ENCODE measurements at places on chromosomes 3 and 15.

GRCh38 chr3:57986261-57986660 lies 22.0 kb upstream of the FLNB start:
- DNase-seq = no peak

DNA sequence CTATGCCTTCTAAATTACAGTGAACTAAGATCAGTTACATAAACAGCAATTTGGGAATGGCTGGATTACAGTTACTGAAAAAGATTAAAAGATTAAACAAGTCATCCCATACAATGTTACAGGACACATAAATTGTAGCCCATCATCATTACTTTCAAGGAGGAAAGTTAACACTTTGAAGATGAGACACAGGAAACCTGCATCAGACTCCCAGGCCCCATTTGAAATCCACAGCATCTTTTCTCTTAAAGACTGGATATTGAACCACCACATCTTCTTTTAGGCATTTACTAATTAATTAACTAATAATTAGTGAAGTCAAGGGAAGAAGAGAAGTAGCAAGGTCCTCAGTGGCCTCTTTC lies 170.2 kb downstream of the PLCL2 start:
- no peak for DNase-seq

DNA sequence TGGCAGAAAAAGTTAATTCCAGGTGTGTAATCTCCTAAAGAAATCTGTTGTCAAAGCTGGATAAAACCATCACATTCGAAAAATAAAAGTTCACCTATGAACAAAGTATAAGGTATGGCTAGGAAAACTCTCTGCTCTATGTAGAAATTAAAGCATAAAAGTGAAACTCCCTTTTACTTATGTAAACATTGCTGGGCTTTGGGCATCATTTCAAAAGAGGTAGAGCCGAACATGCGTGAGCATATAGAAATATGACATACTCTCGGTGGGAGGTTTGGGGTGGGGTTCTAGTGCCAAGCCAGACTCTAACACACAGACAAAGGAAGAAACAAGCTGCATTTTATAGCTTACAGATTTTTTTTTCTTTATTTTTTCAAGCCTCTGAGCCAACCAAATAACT lies 306.8 kb upstream of the ATP11B start:
- no peak for DNase-seq

DNA sequence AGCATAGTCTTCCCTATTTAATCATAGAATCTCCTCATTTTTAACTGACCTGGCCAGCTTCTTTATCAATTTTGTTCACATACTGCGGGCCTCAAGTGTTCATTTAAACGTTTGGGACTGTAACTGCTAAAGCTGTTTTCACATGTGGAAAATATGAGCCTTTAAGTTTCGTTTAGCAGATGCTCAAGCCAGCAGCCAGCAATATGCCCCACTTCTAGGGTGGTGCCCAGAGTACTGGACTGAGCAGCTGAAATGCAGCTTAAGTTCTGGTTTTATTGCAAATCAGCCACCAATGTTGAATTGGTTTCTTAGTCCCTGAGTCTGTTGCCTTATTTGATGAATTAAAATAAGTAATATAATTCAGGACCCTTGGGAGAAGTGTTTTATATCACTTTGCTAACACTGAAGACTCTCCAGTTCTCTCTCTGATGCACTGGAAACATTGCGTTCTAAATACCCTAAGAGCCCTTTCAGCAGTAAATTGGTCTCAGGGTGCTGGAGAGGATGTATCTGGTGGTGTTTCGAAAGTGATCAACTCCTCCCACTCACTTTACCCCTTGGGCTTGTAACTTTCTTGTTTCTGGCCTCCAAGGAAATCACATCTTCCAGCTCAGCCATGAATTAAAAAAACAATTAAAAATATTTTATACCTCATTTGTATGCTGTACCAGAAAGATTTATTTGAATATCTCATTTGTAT lies 61.7 kb downstream of the B3GALNT1 start:
- no peak for DNase-seq

GRCh38 chr3:189172668-189173419 lies 1.1 kb downstream of the TPRG1 start:
- no peak for DNase-seq

GRCh38 chr3:113409676-113410075 lies 31.6 kb downstream of the CFAP44 start:
- no peak for DNase-seq

GRCh38 chr3:155938409-155938808 lies 68.0 kb downstream of the GMPS start:
- no peak for DNase-seq

DNA sequence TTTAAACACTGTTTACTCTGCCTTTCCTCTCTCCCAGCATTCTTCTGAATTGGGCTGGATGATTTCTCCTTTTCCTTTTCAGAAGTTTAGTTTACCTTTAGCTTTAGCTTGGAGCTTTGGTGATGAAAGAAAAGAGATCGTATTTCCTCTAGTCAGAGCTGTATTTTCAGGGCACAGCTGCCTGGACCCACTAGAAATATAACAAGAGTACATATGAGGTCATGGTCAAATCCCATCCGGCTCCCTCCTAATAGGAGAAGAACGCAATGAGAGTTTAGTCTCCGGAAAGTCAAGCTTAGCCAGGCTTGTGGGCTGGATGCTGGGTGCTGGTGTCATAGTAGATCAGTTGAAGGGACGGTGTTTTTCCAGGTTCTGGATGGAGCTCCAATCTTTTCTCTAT lies 177.1 kb upstream of the PFN2 start:
- DNase-seq = no peak

DNA sequence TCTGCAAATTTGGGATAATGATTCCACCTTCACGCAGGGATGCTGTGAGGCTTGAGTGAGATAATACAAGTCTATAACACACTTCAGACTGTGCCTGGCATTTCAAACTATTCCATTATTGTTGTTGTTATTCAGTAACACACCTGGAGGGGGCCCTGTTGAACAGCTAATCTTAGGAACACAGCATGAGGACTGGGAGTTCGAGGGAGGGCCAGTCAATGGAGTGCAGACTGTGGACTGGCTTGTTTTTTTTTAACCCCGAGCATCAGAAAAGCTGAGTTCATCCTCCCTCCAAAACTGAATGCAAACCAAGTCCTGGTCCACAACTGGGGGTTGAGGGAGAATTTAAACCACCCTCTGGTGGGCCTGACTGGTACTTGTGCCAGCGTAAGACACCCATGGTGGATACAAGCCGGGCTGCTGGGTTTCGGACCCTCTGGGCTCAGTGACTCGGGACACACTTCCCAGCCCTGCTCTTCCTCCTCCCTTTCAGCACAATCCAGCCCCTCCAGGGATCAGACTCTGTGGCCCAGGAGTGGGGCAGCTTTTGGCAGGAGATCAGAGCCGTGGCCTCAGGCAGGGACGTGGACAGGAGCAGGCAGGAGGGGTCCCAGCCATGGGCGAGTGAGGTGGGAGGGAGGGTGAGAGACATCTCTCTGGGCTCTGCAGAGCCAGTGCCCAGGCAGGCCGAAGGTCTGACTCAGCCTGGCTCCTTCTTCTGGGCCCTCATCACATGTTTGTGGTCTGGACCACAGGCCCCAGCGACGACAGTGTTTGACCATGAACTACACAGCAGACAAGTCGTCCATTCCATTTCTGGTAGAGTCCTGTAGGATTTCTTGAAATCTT lies 36.3 kb upstream of the MEX3B start:
- no peak for DNase-seq

- DNase-seq = no peak
Observed at GRCh38 chr3:126679831-126680666, 24.0 kb upstream of the CHCHD6 start.

GRCh38 chr3:71103430-71103921 lies 480.1 kb downstream of the FOXP1 start:
- no peak for DNase-seq

DNA sequence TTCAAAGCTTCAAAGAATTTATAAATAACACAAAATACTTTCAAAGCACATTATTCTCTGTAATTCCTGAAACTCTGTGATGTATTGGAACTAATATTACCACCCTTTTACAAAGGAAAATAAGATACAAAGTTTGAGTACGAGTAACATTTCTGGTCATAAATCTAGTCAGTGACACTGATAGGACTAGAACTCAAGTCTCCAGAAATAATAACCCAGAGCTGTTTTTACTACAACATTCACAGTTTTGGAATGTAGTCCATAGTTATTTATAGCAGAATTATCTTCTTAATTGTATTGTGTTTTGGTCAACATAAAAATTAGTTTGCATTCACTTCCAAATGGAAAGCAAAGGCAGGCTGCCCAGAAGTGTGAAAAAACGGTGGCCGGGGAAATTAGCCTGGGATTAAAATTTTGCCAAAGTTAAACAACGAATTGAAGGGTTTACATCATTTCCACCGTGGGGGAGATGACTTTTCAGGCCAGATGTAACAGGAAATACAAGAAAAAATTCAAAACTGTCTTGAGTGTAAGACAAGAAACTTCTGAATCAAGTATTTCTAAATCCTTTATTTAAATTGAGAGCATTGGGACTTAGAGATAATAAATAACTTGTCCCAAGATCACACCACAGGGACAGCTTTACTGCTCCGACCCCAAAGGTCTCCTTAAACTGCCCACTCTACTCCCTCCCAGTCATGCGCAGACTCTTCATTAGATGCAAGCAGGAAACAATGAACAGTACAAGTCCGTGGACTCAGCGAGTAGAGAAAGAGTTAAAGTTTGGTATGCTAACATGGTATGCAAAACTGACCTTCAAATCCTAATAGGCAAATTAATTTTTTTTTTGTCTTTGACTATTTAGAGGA lies 74.3 kb upstream of the VGLL4 start:
- no peak for DNase-seq

DNA sequence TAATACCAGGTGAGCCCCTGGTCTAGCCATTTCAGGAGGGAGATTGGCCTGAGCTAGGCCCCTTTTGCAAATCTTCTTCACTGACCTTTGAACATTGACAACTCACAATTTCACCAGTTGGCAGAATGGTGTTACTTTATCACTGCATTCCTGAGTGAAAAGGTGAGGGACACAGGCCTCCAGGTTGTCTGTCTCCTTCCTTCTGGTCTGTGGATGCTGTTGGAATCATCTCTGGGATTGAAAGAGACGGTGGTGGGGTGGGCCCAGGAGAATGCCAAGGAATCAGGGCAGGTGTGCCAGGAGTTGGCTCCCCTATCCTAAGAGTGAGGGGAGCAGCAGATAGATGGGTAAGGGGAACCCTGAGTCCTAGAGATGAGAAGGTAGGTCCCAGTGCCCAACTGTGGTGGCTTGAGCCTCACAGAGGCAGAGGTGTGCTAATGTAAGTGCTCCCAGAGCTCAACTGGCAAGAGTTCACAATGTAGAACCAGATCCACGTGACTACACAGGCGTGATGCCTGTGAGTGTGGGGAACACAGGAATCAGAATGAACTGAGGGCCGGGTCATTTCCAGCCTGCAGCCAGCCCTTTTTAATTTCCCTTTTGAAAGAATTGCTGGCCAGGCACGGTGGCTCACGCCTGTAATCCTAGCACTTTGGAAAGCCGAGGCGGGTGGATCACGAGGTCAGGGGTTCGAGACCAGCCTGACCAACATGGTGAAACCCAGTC lies 11.2 kb downstream of the C3orf62 start:
- DNase-seq = no peak

DNA sequence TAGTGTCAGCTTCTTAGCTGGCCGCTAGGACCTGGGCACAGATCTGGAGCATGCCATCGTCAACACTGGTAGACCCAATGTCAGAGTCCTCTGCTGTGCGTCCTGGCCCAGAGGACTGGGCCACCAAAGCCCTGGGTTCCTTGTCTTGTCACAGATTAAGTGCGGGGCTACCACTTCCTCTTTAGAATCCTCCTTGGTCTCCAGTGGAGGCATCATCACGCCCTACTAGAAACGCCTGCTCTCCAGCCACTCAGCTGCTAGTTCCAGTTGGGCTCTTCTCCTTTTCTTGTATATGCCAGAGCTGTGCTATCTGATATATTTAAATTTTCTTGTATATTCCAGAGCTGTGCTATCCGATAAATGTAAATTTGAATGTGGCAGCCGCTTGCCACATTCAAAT lies 11.2 kb downstream of the PPCDC start:
- DNase-seq = no peak

DNA sequence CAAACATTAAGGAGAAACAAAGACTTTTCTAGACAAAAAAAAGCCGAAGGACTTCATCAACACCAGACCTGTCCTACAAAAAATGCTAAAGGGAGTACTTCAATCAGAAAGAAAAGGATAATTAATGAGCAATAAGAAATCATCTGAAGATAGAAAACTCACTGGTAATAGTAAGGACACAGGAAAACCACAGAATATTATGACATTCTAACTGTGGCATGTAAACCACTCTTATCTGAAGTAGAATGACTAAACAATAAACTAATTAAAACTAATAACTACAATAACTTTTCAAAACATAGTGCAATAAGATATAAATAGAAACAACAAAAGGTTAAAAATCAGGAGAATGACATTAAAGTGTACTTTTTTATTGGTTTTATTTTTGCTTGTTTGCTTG lies 584.5 kb upstream of the CCDC54 start:
- DNase-seq = no peak

DNA sequence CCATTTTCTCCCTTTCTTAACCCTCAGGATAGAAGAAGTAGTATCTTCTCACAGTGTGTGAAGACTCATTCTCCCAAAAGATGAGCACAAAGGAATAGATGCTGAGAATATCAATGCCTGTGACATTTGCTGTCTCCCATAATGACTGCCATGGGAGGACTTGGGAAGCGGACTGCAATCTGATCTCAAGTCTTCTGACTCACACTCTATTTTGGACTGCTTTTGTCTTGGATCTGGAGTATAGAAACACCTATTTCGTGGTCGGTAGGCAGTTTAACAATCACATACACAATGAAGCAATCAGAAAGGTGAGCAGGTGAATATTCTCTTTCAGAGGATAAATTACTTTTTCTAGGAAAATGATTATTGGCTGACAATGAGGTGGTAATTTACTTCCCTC lies 852.0 kb downstream of the FHIT start:
- DNase-seq = no peak

DNA sequence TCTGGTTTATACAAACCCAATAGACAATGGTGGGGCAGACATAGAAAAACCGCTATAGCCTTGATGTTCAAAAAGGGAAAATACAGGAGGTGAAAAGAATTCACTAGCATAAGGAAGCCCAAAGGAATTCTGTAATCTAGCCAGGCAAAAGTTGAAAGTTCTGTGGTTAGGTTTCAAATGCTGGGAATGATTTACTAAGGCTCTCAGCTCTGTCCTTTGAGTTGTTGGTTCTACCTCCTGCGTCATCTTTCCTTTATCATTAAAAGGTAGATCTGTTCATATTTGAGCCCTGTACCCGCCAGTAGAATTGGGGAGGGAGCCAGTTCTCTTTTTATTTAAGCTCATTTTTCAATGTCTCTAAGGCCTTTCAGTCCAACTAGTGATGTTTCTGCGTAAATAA lies 866.5 kb downstream of the IGSF11 start:
- no peak for DNase-seq

All from stimulated activated CD8-positive, alpha-beta memory T cell treated with anti-CD3 and anti-CD28 coated beads, Interleukin-4, amount 100 ng/mL, for 1 hour (primary cell).